ENCODE measurements at places on chromosomes 1 and 21. TPM values are rescaled to one million over a fixed set of nuclear protein-coding genes. Genes with fewer than 3 reads are reported as not detected.

The TRIM58 gene
- not detected for total RNA-seq

The C1orf185 gene
- total RNA-seq: not detected

The FASLG gene
- total RNA-seq: not detected

The NPR1 gene
- total RNA-seq: 1.9 TPM

The NBPF6 gene
- total RNA-seq: not detected

The GJA9 gene
- not detected for total RNA-seq

The LAMC2 gene
- total RNA-seq: 21.1 TPM

The PLEKHA6 gene
- total RNA-seq: 36.3 TPM

The GRHL3 gene
- 0.79 TPM for total RNA-seq

The KCNQ4 gene
- 0.27 TPM for total RNA-seq

The LCE2A gene
- total RNA-seq: not detected

The RGS5 gene
- 0.91 TPM for total RNA-seq

The WNT9A gene
- 6.9 TPM for total RNA-seq

The BROX gene
- total RNA-seq: 20.4 TPM

The ADORA3 gene
- total RNA-seq: not detected

The PAQR6 gene
- total RNA-seq: 3.2 TPM

The SDC3 gene
- 8.7 TPM for total RNA-seq

The ACKR1 gene
- 0.05 TPM for total RNA-seq

All from A549 treated with Hydrocortisone at 1 μM for 4 hours (cell line).